ENCODE measurements at places on chromosomes 2 and 18. TPM values are rescaled to one million over a fixed set of nuclear protein-coding genes. Genes with fewer than 3 reads are reported as not detected.

Gene BMP10
- total RNA-seq = not detected

Gene CCDC121
- 8.2 TPM for total RNA-seq

Gene ZBTB14
- total RNA-seq = 16.3 TPM

Gene RASGRP3
- total RNA-seq = 30.9 TPM

DNA sequence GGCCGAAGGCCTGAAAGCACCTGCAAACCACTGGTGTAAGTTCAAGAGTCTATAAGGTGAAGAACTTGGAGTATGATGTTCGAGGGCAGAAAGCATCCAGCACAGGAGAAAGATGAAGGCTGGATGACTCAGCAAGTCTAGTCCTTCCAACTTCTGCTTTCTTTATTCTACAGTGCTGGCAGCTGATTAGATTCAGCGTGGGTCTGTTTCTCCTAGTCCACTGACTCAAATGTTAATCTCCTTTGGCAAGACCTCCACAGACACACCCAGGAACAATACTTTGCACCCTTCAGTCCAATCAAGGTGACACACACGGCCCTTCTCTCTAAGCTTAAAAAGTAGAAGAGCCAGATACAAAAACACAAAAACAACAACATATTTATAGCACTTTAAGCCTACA, 43.4 kb downstream of the NMS start:
- no peak for DNase-seq
- no peaks in the 10 kb centered on the region for H3K27me3 ChIP-seq
- H3K36me3 ChIP-seq = no peaks in the 10 kb centered on the region
- H3K27ac ChIP-seq = no peak overlapping the region
- H3K4me3 ChIP-seq = no peak overlapping the region

DNA sequence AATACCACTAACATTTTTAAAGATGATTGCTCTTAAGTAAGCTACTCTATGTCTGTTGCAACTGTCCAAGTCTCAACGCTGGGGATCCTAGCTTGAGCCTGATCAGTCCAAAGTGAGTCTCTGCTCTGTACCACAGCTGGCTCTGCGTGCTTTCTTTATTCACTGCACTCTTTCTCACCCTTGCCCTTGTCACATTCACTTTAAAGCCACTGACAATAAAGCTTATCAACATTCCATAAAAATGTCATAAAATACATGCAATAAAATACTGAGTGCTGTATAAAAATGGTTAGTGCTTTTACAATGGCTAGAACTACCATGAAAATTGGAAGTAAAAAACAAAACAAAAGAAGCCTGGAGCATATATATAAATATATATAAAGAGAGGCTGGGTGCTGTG, 45.5 kb upstream of the LRRTM4 start:
- no peak overlapping the region for H3K4me3 ChIP-seq
- no peaks in the 10 kb centered on the region for H3K4me1 ChIP-seq
- H3K27ac ChIP-seq = no peak overlapping the region
- DNase-seq = no peak
- no peaks in the 10 kb centered on the region for H3K27me3 ChIP-seq

- DNase-seq = no peak
- H3K4me3 ChIP-seq = no peak overlapping the region
- H3K4me1 ChIP-seq = no peaks in the 10 kb centered on the region
- no peaks in the 10 kb centered on the region for H3K36me3 ChIP-seq
- no peak overlapping the region for H3K27ac ChIP-seq
Measured at GRCh38 chr18:10239991-10240634, 214.3 kb upstream of the APCDD1 start.

DNA sequence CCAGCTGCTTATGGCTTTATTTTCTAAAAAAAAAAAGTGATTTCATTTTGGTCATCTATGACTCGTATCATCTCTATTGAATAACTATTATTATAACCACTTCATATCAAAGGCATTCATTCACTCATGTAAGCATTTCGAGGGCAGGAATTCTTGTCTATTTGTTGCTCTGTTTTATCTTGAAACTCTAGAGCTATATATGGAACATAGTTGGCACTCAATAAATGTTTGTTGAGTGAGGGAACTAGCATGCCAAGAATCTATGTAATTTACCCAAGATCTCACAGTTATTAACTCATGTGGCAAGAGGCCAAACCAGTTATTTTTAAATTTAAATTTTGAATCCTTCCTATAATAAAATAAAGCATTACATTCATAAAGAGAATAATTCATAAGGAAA, 470.1 kb downstream of the TMX3 start:
- H3K27ac ChIP-seq = no peak overlapping the region
- DNase-seq = no peak
- no peaks in the 10 kb centered on the region for H3K4me1 ChIP-seq
- no peak overlapping the region for H3K4me3 ChIP-seq

- peaks cover 3% of the 10 kb centered on the region for H3K4me1 ChIP-seq
- H3K4me3 ChIP-seq = no peak overlapping the region
- no peak for DNase-seq
- H3K36me3 ChIP-seq = no peaks in the 10 kb centered on the region
- H3K27me3 ChIP-seq = no peaks in the 10 kb centered on the region
Measured at GRCh38 chr2:55844986-55845385, 78.6 kb downstream of the EFEMP1 start.

DNA sequence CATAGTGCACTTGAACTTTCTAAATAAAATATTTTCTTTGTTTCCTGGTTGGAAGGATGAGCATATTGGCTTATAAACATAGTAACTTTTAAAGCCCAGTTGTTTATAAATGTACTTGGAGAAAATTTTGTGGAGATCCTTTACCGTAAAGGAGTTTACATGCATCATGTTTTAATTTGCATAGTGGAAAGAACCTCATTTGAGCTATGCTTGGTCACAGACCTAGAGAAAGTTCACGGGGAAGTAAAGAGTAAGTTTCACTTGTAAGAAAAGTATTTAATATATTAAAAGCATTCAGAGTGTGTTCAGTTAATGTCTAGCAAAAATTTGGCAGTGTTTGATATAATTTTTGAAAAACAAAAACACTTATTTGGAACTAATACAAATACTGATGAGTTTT, 45.3 kb downstream of the PIKFYVE start:
- no peaks in the 10 kb centered on the region for H3K27me3 ChIP-seq
- no peak for DNase-seq
- H3K27ac ChIP-seq = no peak overlapping the region

DNA sequence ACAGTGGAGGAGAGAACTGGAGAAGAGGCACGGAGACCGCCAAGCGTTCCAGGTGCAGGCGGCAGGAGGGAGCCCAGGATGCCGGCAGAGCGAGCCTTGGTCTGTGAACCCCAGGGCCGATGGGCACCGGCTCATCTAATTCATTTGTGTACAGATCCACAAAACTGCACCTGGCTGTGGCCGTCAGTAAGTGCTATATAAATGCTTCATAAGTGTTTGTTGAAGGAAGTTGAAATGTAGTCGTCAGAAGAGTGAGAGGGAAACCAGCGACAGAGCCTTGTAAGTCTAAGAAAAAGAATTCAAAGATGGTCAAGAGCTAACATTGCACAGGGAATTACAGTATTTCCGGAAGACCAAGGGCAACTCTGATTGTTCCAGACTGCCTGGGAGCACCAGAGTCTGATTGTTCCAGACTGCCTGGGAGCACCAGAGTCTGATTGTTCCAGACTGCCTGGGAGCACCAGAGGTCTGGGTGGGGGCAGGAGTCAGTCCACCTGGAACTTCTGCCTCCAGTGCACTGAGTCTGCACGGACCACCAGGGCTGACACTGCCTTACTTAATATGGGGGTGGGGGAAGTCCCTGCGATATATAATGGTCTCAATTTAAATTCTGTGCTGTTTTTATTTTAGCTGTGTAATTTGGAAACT, 112.3 kb downstream of the BCL2 start:
- H3K27me3 ChIP-seq = no peaks in the 10 kb centered on the region
- no peak overlapping the region for H3K4me3 ChIP-seq
- DNase-seq = no peak
- peaks cover 34% of the 10 kb centered on the region for H3K4me1 ChIP-seq

DNA sequence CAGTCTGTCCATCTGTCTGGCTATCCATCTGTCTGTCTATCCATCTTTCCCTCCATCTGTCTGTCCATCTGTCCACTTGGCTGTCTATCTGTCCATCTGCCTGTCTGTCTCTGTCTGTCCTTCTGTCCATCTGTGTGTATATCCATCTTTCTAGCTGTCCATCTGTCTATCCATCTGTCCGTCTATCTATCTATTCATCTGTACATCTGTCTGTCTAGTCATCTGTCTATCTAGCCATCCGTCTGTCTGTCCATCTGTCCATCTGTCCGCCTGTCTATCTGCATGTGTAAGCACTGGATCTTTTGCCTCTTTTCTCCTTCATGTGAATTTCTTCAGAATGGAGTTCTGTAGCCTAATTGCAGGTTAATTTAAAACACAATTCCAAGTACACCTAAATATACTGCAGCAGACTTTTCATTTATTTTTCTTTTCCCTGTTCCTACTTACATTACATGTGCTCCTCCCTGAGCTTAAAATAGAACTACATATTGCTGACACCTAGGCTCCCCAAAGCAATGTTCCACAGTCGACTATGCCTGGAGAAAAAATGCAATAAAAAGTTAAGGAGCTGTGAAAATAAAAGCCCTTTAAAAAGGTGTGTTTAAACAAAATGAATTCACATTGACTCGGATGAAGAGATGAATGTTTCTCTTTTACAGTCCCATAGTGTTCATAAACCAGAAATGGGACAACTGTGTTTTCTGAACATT, 37.4 kb upstream of the TXNDC2 start:
- H3K4me1 ChIP-seq = peaks cover 39% of the 10 kb centered on the region
- DNase-seq = no peak
- H3K36me3 ChIP-seq = no peaks in the 10 kb centered on the region
- no peaks in the 10 kb centered on the region for H3K27me3 ChIP-seq

DNA sequence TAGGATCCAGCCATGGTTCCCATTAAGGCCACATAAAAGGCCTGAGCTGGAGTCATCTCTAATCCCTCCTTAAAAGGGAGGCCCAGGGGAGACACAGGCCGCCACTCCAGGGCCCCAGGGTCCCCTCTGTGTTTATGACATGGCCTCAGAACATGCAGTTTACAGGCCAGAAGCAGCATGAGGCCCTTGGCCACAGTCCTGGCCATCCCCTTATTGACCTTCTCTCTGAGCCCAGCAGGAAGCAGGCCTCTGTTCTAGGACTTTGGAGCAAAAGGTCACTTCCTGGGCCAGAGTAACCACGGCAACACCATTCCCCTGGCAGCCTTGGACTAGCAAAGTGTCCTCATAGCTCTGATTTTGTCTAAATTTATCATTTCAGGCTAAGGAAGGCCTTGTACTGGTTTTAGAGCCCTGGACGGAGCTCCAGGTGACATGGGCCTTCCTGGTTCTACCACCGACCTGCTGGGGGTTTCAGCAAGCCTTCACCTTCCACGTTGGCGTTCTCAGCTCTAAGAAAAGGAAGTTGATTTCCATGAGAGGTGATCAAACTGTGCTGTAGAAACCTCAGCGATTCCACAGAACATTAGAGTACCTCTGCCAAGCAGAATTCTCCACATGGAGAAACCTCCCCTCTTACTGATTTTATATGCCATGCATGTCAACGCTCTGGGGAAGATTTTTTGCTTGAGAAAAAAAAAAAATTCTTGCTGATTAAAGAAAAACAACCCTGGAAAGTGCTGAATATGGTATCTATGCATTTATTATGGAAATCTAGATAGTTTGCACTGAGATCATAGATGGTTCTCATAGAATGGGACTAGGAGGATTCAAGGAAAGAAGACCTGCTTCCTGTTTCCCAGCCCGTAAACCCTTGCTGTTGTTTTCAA, 53.7 kb downstream of the HS1BP3 start:
- peak; percentile 58 for DNase-seq
- peaks cover 78% of the 10 kb centered on the region for H3K4me1 ChIP-seq
- no peaks in the 10 kb centered on the region for H3K36me3 ChIP-seq
- H3K4me3 ChIP-seq = no peak overlapping the region

DNA sequence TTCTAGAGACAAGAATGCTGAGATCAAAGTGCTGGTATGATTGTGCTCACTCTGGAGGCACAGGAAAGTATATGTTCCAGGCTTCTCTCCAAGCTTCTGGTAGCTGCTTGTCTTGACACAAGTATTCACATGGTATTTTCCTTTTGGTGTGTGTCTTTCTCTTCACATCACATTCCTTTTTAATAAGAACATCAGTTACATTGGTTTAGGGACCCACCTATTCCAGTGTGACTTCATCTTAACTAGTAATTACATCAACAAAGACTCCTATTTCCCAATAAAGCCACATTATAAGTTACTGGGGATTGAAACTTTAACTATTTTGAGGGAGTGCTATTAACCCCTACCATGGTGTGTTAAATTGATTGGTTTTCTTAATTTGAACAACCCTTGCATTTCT, 119.1 kb downstream of the FSIP2 start:
- H3K4me1 ChIP-seq = no peaks in the 10 kb centered on the region

- H3K4me1 ChIP-seq = peaks cover 29% of the 10 kb centered on the region
- no peak for DNase-seq
- peaks cover 59% of the 10 kb centered on the region for H3K27me3 ChIP-seq
- no peak overlapping the region for H3K4me3 ChIP-seq
- no peak overlapping the region for H3K27ac ChIP-seq
Measured at GRCh38 chr2:26847307-26847654, 651 bp upstream of the DPYSL5 start.

GRCh38 chr18:51716277-51716676, 518.8 kb upstream of the MEX3C start:
- no peak overlapping the region for H3K27ac ChIP-seq
- no peaks in the 10 kb centered on the region for H3K27me3 ChIP-seq
- no peaks in the 10 kb centered on the region for H3K36me3 ChIP-seq
- no peak overlapping the region for H3K4me3 ChIP-seq
- no peaks in the 10 kb centered on the region for H3K4me1 ChIP-seq

DNA sequence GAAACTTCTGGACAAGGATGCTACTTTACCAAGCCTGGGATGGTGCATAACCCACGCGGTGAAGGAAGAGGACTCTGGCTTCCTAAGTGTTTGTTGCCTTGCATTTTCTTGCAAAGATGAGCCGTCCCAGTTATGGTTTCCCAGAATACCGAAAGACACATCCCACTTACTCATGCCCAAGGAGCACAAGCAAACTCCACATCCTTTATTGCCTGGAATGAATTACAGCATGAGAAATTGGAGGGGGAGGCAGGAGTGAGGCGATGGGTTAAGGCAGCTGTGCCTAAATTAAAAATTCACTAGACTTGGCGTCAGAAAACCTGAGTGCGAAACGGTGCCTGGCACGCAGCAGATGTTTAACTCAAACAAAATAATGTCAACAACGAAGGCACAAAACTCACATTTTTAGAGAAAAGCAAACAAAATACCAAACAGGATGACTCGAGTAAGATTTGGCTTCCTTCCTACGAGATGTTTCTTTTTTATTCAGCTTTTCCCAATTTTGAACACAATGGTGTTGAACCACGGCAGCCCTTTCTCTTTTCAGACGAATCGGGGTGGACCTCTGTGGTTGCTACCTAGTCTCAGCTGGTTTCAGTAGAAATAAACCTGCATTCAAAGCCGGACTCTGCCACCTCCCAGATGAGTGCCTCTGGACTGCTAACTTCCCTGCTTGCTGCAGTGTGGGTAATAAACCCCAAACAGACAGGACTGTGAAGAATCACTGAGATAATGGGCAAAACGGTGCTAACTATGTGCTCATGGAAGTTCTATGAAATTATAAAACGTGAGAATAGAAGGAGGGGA, 100.3 kb upstream of the NCK2 start:
- DNase-seq = no peak
- H3K27me3 ChIP-seq = no peaks in the 10 kb centered on the region
- peak overlapping the region; percentile 49 for H3K27ac ChIP-seq
- no peaks in the 10 kb centered on the region for H3K36me3 ChIP-seq
- no peak overlapping the region for H3K4me3 ChIP-seq
